ENCODE measurements at places on chromosomes 3 and 15.
A peak's percentile ranks its signal among the peaks of the same experiment; 100 is the strongest.

DNA sequence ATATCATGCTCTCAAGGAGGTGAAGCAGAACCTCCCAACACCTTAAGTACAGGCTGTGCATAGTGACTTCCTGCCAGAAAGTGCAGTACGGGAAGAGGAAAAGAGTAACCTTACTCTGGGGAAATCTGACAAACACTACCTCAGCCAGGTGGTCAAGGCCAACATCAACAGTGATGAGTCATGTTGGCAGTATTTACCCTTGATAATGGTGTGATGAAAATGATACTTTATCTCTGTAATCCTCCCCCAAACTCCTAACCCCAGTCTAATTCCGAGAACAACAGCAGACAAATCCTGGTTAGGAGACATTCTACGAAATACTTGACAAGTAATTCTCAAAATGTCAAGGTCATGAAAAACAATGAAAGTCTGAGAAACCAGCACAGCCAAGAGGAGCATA, 26.5 kb downstream of the ANKDD1A start:
- DNase-seq: peak; percentile 69

- no peak for DNase-seq
Measured at GRCh38 chr15:48028712-48029111, 92.1 kb upstream of the SLC24A5 start.

DNA sequence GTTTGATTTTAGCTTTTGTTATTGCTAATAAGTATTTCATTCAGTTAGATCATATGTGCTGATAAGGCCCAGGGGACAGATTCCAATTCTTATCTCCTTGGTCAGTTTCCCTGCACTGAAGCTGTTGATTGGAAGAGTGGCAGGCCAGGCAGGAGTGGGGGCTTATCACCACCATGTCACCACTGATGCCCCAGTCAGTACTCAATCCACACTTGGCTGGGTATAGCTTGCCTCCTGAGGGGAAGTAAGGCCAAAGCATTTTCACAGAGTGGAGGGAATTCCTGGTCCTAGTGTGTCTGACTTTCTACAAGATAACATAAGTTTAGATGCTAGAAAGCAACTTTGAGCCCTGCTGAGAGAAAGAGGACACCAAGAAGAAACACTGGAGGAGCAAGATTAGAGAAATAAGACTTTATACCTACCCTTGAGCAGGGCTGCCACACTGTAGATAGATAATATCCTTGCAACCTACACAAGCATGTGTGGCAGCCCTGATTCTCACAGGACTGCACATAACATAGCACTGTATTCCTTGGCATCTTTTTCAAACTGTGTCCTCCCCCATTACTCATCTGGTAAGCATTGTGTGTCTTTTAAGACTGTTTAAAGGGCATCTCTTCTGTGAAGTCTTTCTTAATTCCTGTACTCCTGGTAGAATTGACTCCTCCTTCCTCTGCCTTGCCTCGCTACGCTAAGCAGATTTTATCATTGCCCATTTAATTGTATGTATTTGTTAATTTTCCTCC, 24.3 kb downstream of the OXNAD1 start:
- no peak for DNase-seq

GRCh38 chr3:55742832-55743136, 255.7 kb upstream of the WNT5A start:
- no peak for DNase-seq

Measured in LNCaP clone FGC (cell line).